ENCODE measurements at places on chromosomes 6 and 20. TPM values are rescaled to one million over a fixed set of nuclear protein-coding genes. Genes with fewer than 3 reads are reported as not detected.
A peak's percentile ranks its signal among the peaks of the same experiment; 100 is the strongest.

The GINM1 gene
- polyA plus RNA-seq: 95.4 TPM

DNA sequence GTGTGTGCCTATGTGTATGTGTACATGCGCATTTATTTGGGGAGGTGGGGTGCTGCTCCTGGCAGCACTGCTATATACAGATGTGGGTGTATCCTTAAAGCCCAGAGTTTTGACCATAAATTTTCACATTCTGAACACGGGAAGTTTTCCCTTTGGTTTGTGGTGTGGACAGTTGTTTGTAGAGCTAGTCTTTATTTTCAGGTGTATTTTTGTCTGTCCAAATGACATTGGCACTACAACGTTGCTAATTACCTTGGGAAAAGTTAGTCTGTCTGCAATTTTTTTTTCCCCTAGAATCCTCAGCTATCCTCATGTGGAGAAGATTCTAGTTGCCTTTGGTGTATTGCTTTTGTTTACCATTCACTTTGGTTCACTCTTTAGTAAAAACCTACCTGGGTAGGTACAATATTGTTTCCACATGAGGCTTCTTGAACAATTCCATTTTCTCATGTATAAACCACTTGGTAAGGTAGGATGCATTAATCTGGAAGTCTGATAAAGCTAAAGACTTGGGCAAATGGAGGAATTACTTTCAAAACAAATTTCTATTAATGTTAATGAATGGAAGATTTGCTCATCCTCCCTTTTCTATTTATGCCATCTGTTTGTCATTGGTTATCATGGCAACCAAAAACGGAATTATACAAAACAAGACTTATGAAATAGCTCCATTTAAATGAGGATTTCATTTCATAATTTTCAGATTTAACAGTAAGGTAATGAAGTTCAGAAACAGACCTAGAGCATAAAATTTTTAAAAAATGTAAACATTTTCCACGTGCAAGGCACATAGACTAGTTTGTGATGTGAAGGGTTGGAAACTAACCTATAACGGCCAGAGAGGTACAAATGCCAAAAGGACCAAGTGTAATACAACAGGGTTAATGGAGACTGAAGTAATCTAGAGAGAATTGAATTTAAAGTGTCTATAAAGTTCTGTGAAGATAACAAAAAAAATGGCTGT, 3.9 kb downstream of the CCN2 start:
- peak; percentile 76 for DNase-seq

DNA sequence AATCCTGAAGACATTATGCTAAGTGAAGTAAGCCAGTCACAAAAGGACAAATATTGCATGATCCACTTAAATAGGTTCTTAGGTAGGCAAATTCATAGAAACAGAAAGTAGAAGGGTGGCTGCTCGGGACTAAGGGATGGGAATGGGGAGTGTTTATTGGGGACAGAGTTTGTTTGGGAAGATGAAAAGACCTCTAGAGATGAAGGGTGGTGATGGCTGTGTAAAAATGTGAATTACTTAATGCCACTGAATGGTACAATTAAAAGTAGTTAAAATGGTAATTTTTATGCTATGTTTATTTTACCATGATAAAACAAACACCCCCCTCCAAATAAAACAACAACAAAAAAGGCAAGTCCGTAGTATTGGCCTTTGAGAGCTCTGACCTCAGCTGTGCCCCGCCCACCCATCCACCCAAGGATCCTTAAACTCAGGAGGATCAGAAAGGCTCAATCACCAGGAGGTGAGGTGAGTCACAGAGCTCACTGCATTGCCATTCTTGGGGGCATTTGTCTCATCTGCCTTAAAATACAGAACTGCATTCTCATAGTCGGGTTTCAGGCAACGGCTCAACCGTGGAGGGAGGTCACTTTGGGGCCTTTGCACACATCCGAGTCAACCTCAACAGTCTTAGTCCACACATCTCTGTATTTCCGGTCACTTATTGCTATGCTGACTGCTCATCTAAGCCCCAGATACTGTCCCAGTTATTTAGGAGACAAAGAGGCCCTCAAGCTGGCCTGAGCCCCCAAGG, 96.7 kb downstream of the SLC22A23 start:
- DNase-seq: no peak

The BPIFB2 gene
- not detected for polyA plus RNA-seq

The CNBD2 gene
- polyA plus RNA-seq: 0.28 TPM

DNA sequence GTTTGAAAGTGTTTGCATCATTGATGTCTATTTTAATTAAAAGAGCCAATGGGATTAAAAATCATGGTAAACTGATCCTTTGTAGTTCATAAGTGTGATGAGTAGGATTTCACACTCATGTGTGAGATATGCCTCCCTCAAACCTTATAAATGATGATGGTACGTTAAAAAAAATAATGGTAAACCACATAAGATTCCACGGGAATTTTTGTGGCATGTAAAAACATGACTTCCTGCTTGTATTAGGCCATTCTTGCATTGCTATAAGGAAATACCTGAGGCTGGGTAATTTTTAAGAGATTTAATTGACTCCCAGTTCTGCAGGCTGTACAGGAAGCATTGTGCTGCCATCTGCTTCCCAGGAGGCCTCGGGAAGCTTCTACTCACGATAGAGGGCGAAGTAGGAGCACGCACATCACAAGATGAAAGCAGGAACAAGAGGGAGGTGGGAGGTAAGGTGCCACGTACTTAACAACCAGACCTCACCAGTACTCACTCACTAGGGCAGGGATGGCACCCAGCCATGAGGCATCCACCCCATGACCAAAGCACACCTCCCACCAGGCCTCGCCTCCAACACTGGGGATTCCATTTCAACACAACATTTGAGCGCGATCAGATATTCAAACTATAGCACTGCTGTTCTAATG, 187.6 kb upstream of the QKI start:
- no peak for DNase-seq

The LY86 gene
- not detected for polyA plus RNA-seq

- no peak for DNase-seq
These were observed 97.3 kb downstream of the MDGA1 start for GRCh38 chr6:37600312-37600916.

The BEND3 gene
- 1.4 TPM for polyA plus RNA-seq

- no peak for DNase-seq
These were observed 44.9 kb downstream of the TPD52L1 start for GRCh38 chr6:125198398-125198937.

- DNase-seq: no peak
These were observed 13.2 kb downstream of the MAP1LC3A start for GRCh38 chr20:34571753-34572152.
